ENCODE measurements at places on chromosomes 5 and 9.

DNA sequence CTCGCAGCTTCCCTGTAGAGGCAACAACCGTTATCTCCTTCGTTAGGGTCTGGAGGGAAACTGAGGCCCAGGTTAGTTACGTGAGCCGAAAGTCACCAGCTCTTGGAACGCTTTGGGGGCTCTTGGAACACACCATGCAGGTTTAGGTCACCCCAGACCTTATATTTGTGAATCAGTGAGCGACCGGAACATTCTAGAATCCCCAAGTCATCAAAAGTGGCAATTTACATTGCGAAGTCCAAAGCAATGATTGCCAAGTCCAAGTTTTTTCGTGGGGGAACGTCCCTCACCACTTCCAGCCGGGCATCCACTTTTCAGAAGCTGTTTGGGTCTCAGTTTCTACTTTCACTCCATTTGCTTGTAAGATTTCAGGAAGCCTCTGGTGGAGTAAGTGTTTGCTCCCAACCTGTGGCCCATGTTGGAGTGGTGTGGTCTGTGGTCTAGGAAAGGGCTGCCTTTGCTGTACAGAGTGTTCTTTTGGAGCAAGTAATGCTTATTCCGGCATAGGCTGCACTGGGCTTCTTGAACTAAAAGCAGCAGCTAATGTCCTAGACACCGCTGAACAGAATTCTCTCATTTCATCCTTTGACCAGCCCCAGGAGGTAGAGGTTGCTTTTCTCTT is 32.8 kb upstream of the SPRY4 start:
- DNase-seq: no peak

DNA sequence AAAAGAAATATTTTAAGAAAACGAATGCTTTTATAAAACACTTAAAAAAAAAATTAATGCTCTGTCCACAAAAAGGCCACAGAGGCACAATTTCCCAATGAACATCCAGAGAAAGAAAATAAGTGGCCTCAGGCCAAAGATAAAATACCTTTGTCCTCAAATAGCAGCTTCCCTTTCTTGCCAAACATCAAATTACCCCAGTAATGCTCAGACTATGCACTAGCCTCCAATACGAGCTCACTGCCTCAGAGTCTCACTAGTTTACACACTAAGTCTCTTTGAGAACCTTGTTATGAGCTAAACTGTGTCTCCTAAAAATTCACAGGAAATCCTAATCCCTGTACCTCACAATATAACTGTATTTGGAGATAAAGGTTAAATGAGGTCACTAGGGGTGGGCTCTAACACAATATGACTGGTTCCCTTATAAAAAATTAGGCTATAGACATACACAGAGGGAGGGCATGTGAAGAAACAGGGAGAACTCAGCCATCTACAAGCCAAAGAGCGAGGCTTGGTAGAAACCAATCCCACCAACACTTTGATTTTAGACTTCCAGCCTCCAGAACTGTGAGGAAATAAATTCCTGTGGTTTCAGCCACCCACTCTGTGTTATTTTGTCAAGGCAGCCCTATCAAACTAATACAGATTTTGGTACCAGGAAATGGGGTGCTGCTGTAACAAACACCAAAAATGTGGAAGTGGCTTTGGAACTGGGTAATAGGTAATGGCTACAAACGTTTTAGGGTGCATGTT is 4.4 kb downstream of the MPDZ start:
- no peak for DNase-seq

DNA sequence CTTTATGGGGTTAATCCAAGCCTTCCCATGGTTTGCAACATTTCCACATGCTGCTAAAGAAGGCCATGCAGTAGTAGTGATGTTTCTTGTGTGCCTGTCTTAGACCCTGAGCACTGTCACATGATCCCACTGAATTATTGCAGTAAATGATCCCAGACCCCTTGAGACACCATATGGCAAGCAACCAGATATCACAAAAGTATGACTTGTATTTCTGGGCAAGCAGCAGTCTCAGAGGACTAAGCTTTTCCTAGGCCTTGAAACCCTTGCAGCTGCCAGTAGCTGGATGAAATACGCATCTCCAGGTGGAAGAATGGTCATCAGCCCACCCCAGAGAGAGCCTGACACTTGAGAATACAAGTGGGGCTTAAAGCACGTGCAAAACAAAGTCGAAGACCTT is 41.8 kb downstream of the CDO1 start:
- DNase-seq: no peak

DNA sequence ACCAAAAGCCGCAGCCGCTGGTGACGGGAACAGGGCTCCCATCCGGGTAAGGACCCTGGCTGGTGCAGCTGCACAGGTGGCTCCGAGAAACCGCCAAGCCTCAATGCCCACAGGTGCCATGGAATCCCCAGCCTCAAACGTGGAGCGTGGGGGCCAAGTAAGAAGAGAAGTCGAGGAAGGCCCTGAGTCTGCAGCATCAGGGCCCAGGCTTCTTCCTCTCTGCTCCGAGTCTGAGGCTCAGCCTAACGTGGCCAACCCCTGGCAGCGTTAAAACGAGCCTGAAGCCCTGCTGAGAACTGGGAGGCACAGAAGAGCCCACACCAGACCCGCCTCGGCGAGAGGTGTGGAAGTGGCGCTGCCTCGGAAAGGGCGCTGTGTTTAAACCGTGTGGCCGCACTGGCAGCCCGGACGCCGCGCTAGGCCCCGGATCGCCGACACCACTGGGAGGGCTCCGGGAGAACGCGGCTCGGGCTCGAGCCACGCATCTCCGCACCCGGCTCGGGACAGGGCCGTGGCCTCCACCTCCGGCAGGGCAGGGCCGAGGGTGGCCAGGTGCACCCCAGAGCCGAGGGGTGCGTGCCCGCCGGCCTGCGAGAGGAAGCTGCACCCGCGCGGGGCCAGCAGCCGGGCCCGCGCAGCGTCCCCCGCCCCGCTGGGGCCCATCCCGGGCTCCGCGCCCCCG is 730 bp downstream of the ZMYND19 start:
- no peak for DNase-seq

DNA sequence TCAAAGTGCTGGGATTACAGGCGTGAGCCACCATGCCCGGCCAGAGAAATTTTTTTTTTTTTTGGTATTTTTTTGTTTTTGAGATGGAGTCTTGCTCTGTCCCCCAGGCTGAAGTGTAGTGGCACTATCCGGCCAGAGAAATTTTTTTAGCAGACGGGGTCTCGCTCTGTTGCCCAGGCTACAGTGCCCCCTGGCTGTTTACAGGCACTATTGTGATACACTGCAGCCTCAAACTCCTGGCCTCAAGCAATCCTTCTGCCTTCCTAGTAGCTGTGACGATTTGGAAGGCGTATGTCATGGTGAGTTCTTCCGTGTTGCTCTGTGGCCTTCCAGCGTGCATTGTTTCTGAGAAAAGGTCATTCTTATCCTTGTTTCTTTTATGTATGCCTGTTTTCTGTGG is 47.5 kb downstream of the CNOT6 start:
- no peak for DNase-seq

DNA sequence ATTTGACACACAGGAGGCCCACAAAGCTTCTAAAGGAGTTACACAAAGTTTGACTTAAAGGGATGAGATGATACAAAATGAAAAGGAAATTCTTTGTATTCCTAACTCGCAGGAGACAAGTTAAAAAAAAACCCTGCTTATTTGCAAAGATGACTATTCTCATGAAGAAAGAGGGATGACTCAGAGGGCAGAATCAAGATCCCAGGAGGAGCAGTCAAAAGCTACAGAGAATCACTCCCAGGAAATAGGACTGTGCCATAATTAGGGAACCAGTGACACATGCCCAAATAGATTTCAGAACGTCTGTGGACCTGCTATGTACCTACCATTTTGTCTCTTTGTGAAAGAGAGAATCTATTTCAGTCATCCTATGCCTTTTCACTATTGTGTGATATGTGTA is 103.5 kb upstream of the ARRDC3 start:
- no peak for DNase-seq

GRCh38 chr9:94772639-94773303 is 46.3 kb downstream of the AOPEP start:
- DNase-seq: peak; percentile 67

GRCh38 chr9:14085810-14086209 is 228.1 kb downstream of the NFIB start:
- no peak for DNase-seq

All from NCI-H1436 (cell line).